ENCODE measurements at places on chromosomes 1 and 21.

DNA sequence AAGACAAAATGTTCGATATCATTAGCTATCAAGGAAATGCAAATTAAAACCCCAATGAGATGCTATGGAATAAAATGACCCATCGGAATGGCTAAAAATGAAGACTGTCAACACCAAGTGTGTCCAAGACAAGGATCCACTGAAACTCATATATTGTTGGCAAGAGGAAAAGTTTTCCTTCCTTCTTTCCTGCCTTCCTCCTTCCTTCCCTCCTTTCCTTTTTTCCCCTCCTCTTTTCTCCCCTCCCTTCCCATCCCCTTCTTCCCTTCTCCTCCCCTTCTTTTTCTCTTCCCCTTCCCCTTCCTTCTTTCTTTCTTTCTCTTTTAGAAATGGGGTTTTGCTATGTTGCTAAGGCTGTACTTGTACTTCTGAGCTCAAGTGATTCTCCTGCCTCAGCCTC lies 64.2 kb upstream of the TENT5B start:
- DNase-seq, result no peak

GRCh38 chr21:35547946-35548774 lies 499.1 kb upstream of the RUNX1 start:
- no peak for DNase-seq

GRCh38 chr1:214312530-214313051 lies 31.6 kb downstream of the SMYD2 start:
- DNase-seq, result no peak

- DNase-seq, result no peak
Observed at GRCh38 chr1:91026320-91026719, 4.5 kb upstream of the ZNF644 start.

DNA sequence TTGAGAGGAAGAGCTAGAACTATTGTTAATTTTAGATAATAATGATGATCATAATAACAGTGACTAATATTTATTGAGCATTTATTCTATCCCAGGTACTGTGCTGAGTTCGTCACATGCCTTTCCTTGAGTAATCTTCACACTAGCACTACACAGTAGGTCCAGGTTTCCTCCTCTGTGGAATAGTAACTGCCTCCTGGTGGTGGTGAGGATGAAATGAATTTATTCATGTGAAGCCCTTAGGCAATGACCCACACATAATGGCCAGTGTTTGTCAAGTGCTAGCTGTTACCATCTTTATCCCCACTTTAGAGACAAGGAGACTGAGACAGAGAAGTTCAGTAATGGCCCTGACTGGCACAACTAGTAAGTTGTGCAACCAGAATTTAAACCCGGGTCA lies 5.9 kb downstream of the NIPAL3 start:
- DNase-seq, result no peak

GRCh38 chr1:7733276-7733675 lies 37.8 kb upstream of the VAMP3 start:
- no peak for DNase-seq

DNA sequence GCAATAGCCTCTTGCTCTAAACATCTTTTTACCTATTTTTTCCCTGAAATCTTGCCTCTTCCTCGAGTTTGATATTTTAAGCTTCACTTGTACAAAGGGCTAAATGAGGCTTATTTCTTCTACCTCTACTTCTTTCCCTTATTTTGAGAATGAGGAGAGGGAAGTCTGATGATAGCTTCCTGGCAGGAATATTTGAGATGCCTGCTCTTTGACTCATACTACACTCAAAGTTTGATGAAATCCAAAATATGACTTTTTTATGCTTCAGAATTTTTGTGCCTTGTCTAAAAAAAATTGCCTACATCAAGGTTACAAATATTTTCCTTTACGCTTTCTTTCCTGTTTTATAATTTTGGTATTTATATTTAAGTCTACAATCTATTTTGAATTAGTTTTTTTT lies 624.4 kb upstream of the PLXNA2 start:
- no peak for DNase-seq

- DNase-seq, result peak; percentile 43
Observed at GRCh38 chr1:9455487-9456234, 83.6 kb upstream of the SLC25A33 start.

DNA sequence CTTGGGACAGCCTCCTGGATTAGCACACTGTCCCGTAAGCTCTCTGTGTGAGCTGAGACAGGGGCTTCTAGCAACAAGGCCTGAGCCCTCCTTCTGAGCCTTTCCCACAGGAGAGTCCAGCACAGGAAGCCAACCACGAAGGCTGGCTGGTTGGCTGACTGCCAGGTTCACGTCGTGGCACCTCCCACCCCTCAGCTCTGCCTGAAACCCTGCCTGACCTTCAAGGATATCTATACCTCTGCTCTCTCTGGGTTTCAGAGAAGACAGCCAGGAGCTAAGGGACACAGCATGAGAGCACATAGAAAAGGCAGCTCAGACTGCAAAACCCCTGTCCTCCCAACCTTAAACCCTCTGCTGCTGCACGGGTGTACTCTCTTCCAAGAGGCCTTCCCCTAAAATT lies 13.9 kb downstream of the DLGAP3 start:
- no peak for DNase-seq
